ENCODE measurements at places on chromosomes 6 and 20. TPM values are rescaled to one million over a fixed set of nuclear protein-coding genes. Genes with fewer than 3 reads are reported as not detected.

DNA sequence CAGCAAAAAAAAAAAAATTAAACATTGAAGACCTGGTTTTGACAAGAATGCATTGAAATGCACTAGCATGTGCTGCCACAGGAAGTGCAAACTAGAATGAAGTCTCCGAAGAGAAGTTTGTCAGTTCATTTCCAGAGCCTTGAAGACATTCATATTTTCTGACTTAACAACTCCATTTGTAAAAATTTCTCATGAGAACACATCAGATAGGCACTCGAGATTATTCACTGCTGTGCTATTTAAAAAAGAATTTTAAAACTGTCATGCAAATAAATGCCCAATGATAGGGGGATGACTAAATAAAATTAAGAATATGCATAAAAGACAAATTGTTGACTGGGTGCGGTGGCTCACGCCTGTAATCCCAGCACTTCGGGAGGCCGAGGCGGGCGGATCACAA, 394.6 kb upstream of the JARID2 start:
- DNase-seq = no peak

DNA sequence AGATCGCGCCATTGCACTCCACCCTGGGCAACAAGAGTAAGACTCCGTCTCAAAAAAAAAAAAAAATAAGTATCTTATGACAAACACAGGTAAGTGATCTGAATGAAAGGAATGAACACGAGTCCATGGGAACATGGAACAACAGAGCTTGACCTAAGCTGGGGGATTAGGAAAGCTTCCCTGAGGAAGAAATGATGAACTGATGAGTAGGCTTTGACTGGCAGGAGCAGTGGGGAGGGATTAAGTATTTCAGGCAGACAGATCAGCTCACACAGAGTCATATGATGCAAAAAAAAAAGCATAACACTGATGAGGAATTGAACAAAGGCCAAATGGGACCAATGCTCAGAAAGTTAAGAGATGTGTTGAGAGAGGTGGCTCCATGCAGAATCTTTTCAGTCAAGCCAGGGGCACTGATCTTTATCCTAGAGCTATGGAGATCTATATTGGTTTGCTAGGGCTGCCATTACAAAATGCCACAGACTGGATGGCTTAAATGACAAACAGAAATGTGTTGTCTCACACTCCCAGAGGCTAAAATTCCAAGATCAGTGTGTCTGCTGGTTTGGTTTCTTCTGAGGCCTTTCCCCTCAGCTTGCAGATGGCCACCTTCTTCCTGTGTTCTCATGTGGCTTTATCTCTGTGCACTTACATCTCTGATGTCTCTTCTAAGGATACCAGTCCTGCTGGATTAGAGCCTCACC, 85.6 kb downstream of the ANKRD6 start:
- DNase-seq = no peak

- no peak for DNase-seq
Measured at GRCh38 chr6:126047648-126048047, 61.3 kb downstream of the TRMT11 start.

- peak; percentile 33 for DNase-seq
Measured at GRCh38 chr6:147204060-147204785, at the start of gene STXBP5. STXBP5 (plus strand) TSS chr6:147204417; CDS start chr6:147204533, 116 bp downstream.

Gene MOCS3
- 2.2 TPM for total RNA-seq

DNA sequence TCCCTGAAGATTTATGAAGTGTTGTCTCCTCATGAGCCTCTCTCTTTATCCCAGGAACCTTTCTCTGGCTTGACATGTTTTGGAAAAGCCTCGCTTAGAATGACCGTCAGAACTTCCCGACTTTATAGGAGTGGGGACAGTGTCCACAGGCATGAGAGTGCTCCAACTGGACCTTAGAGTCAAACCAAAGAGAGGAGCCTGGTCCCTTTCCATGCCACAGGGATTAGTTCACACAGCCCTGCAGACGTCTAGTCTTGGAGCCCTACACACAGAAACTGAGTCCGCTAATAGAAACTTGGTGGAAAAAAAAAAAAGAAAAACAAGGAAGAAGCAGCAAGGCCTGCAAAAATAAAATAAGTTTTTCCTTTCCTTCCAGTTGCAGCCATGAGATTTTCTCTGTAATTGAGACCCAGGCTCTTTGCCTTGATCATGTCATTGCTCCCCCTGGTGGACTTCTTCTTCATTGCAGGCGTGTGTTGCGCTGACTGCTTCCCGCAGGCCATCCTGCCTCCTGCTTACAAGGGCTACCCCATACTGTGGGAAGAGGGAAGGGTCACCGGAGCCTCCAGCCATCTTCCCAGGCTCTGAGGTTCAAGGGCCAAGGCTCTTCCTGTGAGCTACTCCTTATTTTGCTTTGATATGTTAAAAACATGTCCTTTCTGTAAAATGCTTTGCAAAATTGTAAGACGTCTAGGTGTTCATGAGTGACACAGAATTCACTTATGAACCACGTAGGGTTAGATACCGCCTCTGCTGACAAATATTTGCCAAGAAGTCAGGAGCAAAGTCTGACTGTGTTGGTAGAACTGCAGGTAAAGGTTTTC, 201.0 kb downstream of the UST start:
- DNase-seq = peak; percentile 74

GRCh38 chr6:57432919-57433684, 115.7 kb downstream of the PRIM2 start:
- no peak for DNase-seq

GRCh38 chr20:37123441-37123840, 27.6 kb upstream of the RBL1 start:
- no peak for DNase-seq

- DNase-seq = peak; percentile 40
Measured at GRCh38 chr6:408599-409102, 17.1 kb downstream of the IRF4 start.

DNA sequence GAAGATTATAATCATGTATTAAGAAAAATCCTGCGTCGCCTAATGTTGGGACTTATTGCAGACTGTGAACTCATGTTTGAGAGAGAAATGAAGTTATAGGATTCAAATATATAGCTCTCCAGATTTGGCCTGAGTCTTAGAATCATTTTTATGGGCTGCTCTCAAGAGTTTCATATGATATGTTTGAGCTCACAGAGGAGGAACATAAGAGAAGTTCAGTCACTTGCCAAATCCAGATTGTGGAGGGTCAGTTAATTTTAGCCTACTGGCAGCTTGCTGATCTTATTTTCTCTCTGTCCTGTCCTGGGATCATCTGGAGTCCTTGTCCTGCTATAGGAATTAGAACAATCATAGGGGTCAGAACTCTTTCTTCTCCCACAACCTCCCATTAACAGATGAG, 186.1 kb upstream of the SUPT3H start:
- no peak for DNase-seq

DNA sequence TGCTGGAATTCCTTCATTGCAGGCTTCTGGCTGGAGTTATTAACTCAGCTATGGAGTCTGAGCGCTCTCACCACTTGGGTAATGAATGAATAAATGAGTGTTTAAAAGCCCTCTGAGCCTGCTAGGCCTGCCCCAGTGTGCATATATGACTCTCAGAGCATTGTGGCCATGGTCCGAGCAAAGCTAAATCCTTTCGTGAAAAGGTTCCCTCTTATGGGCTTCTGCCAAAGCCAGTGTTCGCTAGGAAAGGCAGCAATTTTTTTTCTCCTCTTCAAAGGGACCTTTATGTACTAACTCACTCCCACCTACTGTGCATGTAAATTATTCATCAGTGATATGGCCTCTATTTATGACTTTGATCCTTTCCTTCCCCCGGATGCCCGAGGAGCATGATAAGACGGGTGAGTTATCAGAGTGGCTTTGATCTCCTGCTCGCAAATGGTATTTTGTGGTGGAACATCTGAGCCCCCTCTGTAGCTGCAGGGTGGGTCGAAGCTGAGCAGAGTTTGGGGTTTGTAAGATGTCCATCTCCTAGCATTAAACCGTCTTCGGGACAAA, 88.6 kb downstream of the LINC00237 start:
- no peak for DNase-seq

Gene SIGLEC1
- 0.30 TPM for total RNA-seq

DNA sequence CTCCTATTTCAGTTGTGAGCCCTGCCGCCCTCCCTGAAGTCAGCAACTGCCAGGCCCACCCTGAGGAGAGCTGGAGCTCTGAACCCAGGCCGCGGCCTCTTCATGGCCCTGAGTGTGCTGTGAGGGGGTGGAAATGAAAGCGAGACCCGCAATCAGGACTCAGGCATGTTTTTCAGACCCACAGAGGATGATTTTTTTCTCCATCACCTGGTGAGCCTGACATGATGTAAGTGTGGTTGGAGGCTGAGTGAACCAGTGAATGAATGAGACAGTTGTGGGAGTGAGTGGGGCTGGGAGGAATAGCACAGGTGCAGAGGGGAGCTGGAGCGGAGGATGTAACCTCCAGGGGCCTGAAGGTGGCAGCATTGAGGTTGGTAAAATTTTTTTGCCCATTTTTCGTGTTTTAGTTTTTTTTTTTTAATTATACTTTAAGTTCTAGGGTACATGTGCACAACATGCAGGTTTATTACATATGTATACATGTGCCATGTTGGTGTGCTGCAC, 18.3 kb downstream of the RAET1L start:
- DNase-seq = no peak

DNA sequence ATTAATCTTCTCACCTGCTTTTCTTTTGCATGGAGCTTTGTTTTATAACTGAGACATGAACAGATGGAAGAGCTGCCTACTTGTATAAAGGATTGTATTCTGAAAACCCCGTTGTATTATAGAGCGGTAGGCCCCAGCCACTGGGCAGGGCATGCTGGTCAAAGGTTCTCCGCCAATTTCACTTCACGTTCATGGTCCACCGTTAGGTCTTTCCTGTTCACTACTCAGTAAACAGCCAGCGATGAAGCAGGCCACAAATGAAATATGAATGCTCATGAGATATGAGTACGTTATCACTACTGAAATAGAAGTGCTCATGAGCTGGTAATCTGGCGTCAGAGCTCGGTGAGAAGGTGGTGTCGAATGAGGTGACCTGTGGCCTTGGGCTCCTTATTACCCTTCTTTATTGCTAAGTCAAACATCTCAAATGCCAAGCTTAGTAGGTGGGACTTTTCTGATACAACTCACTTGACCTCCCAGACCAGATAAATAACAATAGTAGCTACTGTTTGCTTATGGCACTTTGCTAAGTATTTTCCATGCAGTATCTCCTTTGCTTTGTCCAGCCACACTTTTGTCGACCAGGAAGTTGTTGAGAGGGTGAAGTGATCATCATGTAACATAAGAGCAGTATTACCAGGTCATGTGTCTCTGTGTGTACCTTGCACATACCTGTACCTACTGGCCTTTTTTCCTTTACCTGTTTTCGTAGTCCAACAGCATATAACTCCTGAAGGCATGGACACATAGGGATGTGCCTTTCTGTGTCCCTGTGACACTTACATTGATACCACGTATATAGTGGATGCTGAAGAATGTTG, 16.7 kb downstream of the EDN3 start:
- no peak for DNase-seq

GRCh38 chr20:43409577-43409913, 48.2 kb upstream of the SRSF6 start:
- DNase-seq = no peak

Gene FABP7
- total RNA-seq = not detected

GRCh38 chr20:18678549-18679419, 90.9 kb downstream of the DTD1 start:
- DNase-seq = no peak

DNA sequence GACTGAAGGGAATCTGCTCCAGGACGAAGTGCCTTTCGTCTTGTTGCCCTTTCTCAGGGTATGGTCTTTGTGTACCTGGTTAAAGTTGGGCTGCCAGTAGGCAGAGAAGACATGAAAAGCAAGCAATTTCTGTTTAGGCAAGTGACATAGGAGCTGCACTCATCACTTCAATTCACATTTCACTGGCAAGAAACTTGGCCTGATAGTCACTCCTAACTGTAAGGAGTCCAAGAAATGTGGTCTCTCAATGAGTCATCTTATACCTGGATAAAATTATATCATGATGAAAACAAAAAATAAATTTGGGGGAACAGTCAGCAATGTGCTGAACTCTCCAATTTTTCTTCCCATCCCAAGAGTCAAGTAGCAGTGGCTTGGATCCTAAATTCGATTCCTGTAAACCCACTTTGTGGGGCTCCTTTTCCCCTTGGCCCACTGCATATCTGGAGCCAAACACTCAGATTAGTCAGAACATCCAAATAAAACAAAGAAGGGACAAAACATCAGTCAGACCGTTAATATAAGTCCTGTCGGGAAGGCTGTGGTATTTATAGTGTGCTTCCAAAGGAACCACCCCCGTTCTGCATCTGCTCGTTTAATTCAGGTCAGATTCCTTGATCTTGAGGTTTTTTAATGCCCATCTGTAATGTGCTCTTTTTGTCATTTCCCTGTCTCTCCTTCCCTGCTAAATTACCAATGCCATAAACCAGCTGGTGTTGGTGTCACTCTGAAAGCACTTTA, 5.0 kb upstream of the GABRR1 start:
- DNase-seq = no peak

DNA sequence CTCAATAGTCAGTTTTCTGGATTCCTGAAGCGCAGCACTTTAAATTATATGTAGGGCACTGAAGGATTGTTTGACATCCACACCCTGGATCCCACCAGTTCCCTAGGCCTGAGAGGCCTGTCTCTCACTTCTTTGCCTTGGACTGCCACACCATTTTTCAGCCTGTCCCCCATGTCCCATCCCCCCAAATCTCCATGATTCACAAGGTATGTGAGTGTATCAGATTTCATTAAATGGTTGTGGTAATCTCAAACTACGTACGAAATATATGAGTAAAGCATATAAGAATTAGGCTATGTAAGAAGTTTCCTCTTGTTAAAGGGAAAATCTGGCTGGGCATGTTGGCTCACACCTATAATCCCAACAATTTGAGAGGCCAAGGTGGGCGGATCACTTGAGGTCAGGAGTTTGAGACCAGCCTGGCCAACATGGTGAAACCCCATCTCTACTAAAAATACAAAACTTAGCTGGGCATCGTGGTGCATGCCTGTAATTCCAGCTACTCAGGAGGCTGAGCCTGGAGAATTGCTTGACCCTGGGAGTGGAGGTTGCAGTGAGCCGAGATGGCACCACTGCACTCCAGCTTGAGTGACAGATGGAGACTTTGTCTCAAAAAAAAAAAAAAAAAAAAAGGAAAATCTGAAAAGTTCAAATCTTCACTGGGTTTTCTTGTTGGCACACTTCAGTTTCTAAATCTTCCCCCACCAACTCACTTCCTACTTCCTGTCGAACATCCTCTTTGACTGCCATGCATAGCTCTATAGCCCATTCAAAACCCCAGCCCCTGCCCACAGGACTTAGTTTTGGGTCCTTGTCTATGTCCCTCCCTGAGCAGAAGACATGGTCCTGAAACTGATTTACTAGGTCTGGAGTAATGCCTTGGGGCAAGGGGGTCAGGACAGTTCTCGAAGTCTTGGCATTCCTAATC, 97.3 kb upstream of the SHLD1 start:
- DNase-seq = no peak

- no peak for DNase-seq
Measured at GRCh38 chr6:2919886-2920285, 16.8 kb upstream of the SERPINB9 start.

Data from natural killer cell (primary cell).